ENCODE measurements at places on chromosomes 2 and 18. TPM values are rescaled to one million over a fixed set of nuclear protein-coding genes. Genes with fewer than 3 reads are reported as not detected.

GRCh38 chr2:173448938-173449471 lies 94.3 kb downstream of the CDCA7 start:
- DNase-seq = peak; percentile 59
- no peak overlapping the region for H3K27ac ChIP-seq
- no peaks in the 10 kb centered on the region for H3K27me3 ChIP-seq
- H3K36me3 ChIP-seq = no peaks in the 10 kb centered on the region
- H3K4me1 ChIP-seq = no peaks in the 10 kb centered on the region
- peak overlapping the region; percentile 36 for H3K4me3 ChIP-seq

GRCh38 chr18:5159080-5159479 lies 38.0 kb downstream of the AKAIN1 start:
- no peak overlapping the region for H3K4me3 ChIP-seq
- H3K27me3 ChIP-seq = no peaks in the 10 kb centered on the region
- no peak overlapping the region for H3K27ac ChIP-seq
- H3K36me3 ChIP-seq = no peaks in the 10 kb centered on the region
- DNase-seq = no peak

GRCh38 chr2:175605640-175606009 lies 396.4 kb downstream of the LNPK start:
- no peak overlapping the region for H3K27ac ChIP-seq
- H3K27me3 ChIP-seq = no peaks in the 10 kb centered on the region
- no peaks in the 10 kb centered on the region for H3K4me1 ChIP-seq
- no peak for DNase-seq

DNA sequence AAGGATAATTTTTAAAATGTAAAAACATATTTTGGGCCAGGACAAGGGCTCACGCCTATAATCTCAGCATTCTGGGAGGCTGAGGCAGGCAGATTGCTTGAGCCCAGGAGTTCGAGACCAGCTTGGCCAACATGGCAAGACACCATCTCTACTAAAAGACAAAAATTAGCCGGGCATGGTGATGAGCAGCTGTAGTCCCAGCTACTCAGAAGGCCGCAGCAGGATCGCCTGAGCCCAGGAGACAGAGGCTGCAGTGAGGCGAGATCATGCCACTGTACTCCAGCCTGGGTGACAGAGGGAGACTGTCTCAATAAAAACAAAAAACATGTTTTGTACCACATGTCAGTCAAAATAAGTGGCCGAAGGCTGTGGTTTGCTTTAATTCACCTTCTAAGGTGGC lies 122.5 kb downstream of the HDAC4 start:
- no peak overlapping the region for H3K4me3 ChIP-seq
- no peak overlapping the region for H3K27ac ChIP-seq
- no peaks in the 10 kb centered on the region for H3K36me3 ChIP-seq
- H3K27me3 ChIP-seq = no peaks in the 10 kb centered on the region

DNA sequence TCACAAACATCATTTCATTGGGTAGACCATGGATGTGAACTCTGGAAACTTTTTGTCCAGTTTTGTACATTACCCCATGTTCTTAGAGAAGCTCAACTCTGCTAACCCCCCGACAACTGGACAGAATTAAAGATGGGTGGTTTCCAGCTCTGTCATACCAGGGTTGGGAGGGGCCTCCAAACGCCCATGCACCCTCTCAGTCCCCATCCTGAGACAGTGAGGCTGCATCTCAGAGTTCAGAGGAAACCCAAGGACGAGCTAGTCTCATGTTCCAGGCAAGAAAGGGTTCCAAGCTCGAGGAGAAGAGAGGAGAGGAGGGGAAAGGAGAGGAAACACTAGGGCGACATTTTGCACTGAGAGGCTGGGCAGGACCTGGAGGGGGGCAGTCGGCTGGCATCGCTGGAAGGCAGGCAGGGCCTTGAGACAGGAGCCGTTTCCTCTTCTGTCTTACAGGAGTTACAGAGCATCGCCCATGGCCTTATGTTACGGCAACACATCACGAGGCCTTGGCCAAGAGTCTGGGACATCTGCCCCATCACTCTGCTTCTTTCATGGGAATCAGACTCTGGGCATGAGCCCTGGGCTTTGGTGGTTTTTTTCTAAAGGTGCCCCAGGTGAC lies 16.4 kb downstream of the MAL start:
- H3K27ac ChIP-seq = no peak overlapping the region
- H3K36me3 ChIP-seq = no peaks in the 10 kb centered on the region
- DNase-seq = no peak
- H3K4me1 ChIP-seq = peaks cover 11% of the 10 kb centered on the region
- no peaks in the 10 kb centered on the region for H3K27me3 ChIP-seq

- DNase-seq = peak; percentile 40
- peaks cover 3% of the 10 kb centered on the region for H3K4me1 ChIP-seq
- H3K27me3 ChIP-seq = no peaks in the 10 kb centered on the region
- no peak overlapping the region for H3K4me3 ChIP-seq
Measured at GRCh38 chr2:232228971-232229894, 149.3 kb upstream of the ALPP start.

- H3K4me3 ChIP-seq = no peak overlapping the region
- no peaks in the 10 kb centered on the region for H3K27me3 ChIP-seq
- DNase-seq = no peak
- H3K4me1 ChIP-seq = peaks cover 7% of the 10 kb centered on the region
Measured at GRCh38 chr2:164794432-164795231, 47.0 kb downstream of the COBLL1 start.

DNA sequence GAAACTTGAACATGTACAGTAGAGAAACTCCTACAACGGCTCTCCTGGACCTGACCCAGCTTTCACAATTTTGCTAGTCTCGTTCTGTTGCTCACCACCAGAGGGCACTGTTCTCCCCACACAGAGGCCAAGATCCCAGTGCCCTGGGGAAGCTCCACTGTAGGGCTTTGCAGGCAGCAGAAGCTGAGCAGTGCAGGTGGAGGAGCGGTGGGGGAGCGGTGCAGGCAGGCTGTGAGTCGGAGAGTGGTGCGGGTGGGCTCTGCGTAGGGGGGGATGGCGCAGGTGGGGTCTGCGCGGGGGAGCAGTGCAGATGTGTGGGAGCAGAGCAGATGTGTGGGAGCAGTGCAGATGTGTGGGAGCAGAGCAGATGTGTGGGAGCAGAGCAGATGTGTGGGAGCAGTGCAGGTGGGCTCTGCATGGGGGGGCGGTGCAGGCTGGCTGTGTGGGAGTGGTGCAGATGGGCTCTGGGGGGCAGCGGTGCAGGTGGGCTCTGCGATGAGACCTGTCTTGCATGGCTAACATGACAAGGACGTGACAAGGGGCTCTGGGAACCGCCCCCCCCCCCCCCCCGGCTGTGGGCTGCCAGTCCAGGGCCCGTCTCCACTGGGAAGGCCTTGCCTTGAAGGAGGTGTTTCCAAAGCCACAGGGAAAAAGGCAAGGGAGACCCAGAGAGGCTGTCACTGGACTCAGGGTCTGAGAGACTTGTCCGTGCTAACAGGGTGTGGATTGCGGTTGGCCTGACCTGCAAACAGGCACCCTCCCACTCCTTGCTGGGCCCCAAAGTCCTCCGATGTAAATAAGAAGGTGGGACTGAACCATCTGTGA lies 7.3 kb downstream of the CYS1 start:
- DNase-seq = peak; percentile 89
- H3K4me1 ChIP-seq = peaks cover 6% of the 10 kb centered on the region
- H3K4me3 ChIP-seq = no peak overlapping the region
- H3K27ac ChIP-seq = no peak overlapping the region

GRCh38 chr18:62165583-62165982 lies 21.3 kb downstream of the PIGN start:
- H3K27ac ChIP-seq = no peak overlapping the region
- DNase-seq = no peak
- H3K4me1 ChIP-seq = no peaks in the 10 kb centered on the region
- H3K4me3 ChIP-seq = no peak overlapping the region
- H3K27me3 ChIP-seq = no peaks in the 10 kb centered on the region
- H3K36me3 ChIP-seq = no peaks in the 10 kb centered on the region

DNA sequence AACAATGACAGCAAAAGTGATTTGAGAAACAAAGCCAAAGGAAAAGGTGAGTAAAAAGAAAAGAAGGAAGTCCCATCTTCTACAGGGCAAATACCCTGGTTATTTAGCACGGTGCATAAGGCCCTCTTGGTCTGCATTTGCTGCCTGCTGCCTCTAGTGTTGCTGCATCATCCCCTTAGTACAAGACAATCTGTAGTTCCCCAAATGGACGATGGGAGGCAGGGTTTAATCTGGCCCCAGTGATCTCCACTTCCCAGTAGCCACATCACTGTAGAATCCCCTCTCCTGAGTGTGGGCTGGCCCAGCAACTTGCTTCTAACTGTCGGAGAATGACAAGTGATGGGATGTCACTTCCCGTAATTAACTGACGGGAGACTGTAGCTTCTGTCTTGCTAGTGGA lies 85.1 kb downstream of the CTAGE1 start:
- H3K36me3 ChIP-seq = no peaks in the 10 kb centered on the region
- H3K4me1 ChIP-seq = peaks cover 14% of the 10 kb centered on the region
- H3K27me3 ChIP-seq = no peaks in the 10 kb centered on the region
- no peak overlapping the region for H3K27ac ChIP-seq
- DNase-seq = no peak
- no peak overlapping the region for H3K4me3 ChIP-seq

Gene CFAP53
- total RNA-seq = 2.1 TPM

Gene CCDC150
- 3.3 TPM for total RNA-seq

Gene FSHR
- total RNA-seq = not detected

Gene VWC2L
- not detected for total RNA-seq

Gene COLEC12
- total RNA-seq = 43.5 TPM
